ENCODE measurements at places on chromosomes 1 and 21. TPM values are rescaled to one million over a fixed set of nuclear protein-coding genes. Genes with fewer than 3 reads are reported as not detected.

DNA sequence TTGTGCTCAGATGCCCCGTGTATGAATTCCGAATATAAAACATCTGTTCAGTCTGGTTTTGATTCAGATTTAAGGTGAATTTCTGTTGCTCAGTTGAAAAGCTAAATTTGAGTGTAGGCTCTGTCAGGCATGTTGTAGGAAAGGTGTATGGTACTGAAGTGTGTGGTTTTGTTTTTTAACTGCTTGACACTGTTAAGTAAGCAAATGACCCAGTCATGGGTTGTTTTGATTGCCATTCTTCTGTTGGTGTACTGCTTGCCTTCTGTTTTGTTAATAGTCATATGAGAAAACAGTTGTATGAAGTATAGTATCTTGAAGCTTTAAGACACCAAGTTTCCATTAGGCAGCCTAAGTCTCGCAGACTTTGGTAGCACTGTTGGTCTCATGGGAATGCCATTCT, 10.0 kb downstream of the MRPS6 start:
- no peaks in the 10 kb centered on the region for H3K27me3 ChIP-seq
- DNase-seq, result no peak
- no peak overlapping the region for H3K4me3 ChIP-seq
- H3K36me3 ChIP-seq, result peaks cover 45% of the 10 kb centered on the region
- no peak overlapping the region for H3K27ac ChIP-seq

GRCh38 chr1:53145942-53146708, 3.7 kb upstream of the SLC1A7 start:
- H3K4me3 ChIP-seq, result peak overlapping the region; percentile 25
- peak; percentile 99 for DNase-seq
- peak overlapping the region; percentile 98 for H3K27ac ChIP-seq
- H3K27me3 ChIP-seq, result no peaks in the 10 kb centered on the region
- H3K36me3 ChIP-seq, result no peaks in the 10 kb centered on the region
- H3K4me1 ChIP-seq, result peaks cover 41% of the 10 kb centered on the region

GRCh38 chr1:30852026-30852425, 56.5 kb downstream of the SDC3 start:
- H3K27ac ChIP-seq, result no peak overlapping the region
- no peaks in the 10 kb centered on the region for H3K27me3 ChIP-seq
- DNase-seq, result no peak
- H3K4me3 ChIP-seq, result no peak overlapping the region

- no peaks in the 10 kb centered on the region for H3K27me3 ChIP-seq
- H3K36me3 ChIP-seq, result no peaks in the 10 kb centered on the region
- peaks cover 1% of the 10 kb centered on the region for H3K4me1 ChIP-seq
- no peak overlapping the region for H3K27ac ChIP-seq
Measured at GRCh38 chr1:204337036-204337429, 22.7 kb downstream of the PLEKHA6 start.

DNA sequence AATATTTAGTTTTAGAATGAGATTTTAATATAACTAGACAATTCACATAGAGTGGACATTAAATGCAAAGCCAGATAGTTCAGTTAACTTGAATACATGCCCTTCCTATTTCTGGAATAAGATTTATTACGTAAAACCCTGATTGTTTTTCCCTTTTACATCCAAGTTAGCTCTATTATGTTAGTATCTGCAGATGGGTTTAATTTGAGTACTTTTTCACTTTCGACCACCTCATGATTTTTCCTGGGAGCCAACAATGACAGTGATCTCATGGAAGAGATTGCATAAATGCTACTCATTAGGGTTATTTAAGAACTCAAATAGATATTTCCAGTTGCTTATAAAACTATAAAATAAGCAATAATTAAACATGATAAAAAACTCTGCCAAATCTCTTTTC, 199.4 kb upstream of the PTGFR start:
- no peak for DNase-seq
- H3K27me3 ChIP-seq, result no peaks in the 10 kb centered on the region
- H3K27ac ChIP-seq, result no peak overlapping the region
- H3K4me3 ChIP-seq, result no peak overlapping the region
- H3K4me1 ChIP-seq, result peaks cover 9% of the 10 kb centered on the region
- H3K36me3 ChIP-seq, result no peaks in the 10 kb centered on the region

DNA sequence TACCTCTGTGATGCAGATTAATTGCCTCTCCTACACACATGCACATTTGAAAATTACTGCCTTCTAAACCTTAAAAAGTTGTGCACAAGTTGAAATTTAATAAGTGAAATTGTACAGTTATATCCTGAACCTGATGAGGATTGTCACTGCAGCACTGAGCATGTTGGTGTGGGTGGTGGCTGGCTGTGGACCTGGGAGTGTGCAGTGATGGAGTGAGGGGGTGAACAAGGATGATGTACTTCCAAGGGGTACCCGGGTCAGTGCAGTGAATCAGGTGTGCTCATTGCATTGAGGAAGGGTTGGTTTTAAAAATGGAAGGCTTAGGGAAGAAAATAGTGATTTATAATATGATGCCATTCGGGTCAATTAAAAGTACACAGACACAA, 24.1 kb downstream of the DIP2A start:
- peaks cover 4% of the 10 kb centered on the region for H3K36me3 ChIP-seq
- no peak overlapping the region for H3K27ac ChIP-seq
- H3K4me3 ChIP-seq, result no peak overlapping the region
- H3K27me3 ChIP-seq, result no peaks in the 10 kb centered on the region
- H3K4me1 ChIP-seq, result no peaks in the 10 kb centered on the region

GRCh38 chr1:46481961-46482360, 7.7 kb upstream of the DMBX1 start:
- H3K4me3 ChIP-seq, result no peak overlapping the region
- peaks cover 6% of the 10 kb centered on the region for H3K4me1 ChIP-seq
- no peaks in the 10 kb centered on the region for H3K36me3 ChIP-seq
- no peak overlapping the region for H3K27ac ChIP-seq

DNA sequence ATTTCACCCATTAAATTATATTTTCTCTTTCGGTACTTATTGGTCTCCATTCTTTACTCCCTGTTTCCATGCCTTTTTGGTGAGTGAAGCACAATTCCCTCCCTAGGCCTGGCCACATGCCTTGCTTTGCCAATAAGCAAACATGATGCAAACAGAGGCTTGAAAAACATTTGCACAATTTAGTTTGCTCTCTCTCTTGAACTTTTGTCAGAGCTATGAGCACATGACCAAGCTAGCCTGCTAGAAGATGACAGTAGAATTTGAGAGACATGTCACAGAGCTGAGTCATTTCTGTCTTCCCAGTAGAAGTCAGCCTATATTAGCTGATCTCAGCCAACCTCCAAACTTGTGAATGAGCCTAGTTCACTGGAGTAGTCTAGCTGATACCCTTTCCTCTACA, 24.6 kb downstream of the ANGPTL3 start:
- no peaks in the 10 kb centered on the region for H3K27me3 ChIP-seq
- peaks cover 7% of the 10 kb centered on the region for H3K4me1 ChIP-seq
- no peak overlapping the region for H3K4me3 ChIP-seq
- no peaks in the 10 kb centered on the region for H3K36me3 ChIP-seq

- no peaks in the 10 kb centered on the region for H3K36me3 ChIP-seq
- H3K4me3 ChIP-seq, result no peak overlapping the region
- 0 out of 2 replicates have a peak, but pooled peaks cover 8% of the 10 kb centered on the region for H3K4me1 ChIP-seq
- H3K27me3 ChIP-seq, result no peaks in the 10 kb centered on the region
Measured at GRCh38 chr1:168932539-168932938, 174.0 kb upstream of the ATP1B1 start.

GRCh38 chr1:212113706-212114105, 78.2 kb downstream of the DTL start:
- H3K36me3 ChIP-seq, result peaks cover 3% of the 10 kb centered on the region
- no peak overlapping the region for H3K4me3 ChIP-seq
- no peak overlapping the region for H3K27ac ChIP-seq
- no peak for DNase-seq

DNA sequence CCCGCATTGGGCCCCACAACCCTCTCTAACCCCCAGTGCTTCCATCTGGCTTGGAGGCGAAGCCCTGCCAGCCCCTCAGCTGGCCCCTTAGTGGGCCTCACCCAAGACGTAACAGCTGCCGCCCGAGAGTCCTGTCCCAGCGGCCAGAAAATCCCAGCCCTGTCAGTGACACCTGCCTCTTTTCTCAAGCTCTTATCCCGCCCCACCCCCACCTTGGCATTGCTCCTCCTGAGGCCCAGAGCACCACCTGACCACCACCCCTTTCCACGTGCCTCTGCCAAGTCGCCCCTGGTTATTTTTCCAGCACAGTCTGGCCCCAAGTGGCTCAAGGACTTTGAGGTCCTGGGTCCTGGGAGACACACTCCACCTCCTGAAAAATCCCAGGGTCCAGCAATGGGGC, 5.9 kb upstream of the CTRC start:
- no peaks in the 10 kb centered on the region for H3K27me3 ChIP-seq
- H3K4me1 ChIP-seq, result peaks cover 23% of the 10 kb centered on the region
- H3K27ac ChIP-seq, result peak overlapping the region; percentile 62
- H3K4me3 ChIP-seq, result no peak overlapping the region
- DNase-seq, result no peak

- H3K27me3 ChIP-seq, result no peaks in the 10 kb centered on the region
- H3K4me3 ChIP-seq, result no peak overlapping the region
- H3K36me3 ChIP-seq, result peaks cover 95% of the 10 kb centered on the region
- no peak overlapping the region for H3K27ac ChIP-seq
- no peak for DNase-seq
Measured at GRCh38 chr1:204545881-204546280, 29.7 kb downstream of the MDM4 start.

DNA sequence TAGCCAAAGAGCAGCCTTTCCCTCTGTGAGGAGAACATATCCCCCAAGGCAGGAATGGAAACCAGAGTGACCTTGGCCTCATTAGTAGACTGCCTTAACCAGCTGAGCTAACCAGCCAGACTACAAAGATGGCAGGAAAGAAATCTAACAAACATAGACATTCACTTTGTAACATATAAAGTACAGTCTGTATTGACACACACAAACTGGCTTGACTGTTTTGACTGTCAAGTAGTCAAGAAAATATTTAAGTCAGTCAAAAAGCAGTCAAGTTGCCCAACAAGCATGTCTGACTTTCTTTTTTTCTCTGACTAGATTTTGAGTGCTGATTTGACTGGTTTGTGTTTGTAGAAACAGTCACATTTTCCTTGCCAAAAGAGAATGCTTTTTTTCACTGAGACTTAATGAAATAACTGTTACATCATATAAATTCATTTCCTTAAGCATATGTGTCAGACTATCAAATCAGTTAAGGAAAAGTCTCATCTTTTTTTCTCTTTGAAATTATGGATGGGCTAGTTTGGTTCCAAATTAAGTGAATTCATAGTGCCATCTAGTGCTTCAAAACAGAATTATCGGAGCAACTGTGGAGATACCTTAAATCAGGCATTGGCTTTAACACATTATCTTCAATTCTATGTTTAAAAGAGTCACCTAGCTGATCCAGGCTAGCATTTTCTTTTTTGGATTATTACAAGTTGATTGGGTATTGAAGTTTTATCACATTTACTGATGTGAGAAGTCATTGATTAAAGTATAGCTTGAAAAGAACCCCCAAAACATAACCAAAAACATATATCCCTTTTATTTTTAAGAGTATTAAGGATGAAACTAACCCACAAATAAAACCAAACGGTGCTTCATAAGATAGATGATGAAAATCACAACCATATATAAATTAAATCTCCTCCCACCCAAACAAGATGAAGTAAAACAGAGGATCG, 75.0 kb downstream of the ATP6V1G3 start:
- H3K4me1 ChIP-seq, result peaks cover 29% of the 10 kb centered on the region
- no peaks in the 10 kb centered on the region for H3K36me3 ChIP-seq
- peak; percentile 74 for DNase-seq
- H3K4me3 ChIP-seq, result no peak overlapping the region
- no peaks in the 10 kb centered on the region for H3K27me3 ChIP-seq

DNA sequence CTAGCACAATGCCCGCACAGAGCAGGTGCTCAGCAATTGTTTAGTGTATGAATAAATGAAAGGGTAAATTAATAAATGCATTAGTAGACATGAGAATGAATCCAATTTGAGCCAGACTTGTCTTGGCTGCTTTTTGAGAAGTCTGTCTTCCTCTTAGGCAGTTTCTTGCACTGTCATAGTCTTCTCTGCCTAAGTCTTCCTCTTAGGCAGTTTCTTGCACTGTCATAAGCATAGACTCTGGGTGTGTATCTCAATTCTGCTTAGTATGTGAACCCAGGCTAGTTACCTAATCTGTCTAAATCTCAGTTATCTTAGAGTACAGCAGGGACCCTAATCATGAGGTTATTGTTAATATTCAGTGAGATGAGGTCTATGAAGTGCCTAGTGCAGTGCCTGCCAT, 27.2 kb downstream of the NHLH2 start:
- no peak overlapping the region for H3K27ac ChIP-seq
- no peak for DNase-seq
- H3K27me3 ChIP-seq, result no peaks in the 10 kb centered on the region
- H3K36me3 ChIP-seq, result no peaks in the 10 kb centered on the region

DNA sequence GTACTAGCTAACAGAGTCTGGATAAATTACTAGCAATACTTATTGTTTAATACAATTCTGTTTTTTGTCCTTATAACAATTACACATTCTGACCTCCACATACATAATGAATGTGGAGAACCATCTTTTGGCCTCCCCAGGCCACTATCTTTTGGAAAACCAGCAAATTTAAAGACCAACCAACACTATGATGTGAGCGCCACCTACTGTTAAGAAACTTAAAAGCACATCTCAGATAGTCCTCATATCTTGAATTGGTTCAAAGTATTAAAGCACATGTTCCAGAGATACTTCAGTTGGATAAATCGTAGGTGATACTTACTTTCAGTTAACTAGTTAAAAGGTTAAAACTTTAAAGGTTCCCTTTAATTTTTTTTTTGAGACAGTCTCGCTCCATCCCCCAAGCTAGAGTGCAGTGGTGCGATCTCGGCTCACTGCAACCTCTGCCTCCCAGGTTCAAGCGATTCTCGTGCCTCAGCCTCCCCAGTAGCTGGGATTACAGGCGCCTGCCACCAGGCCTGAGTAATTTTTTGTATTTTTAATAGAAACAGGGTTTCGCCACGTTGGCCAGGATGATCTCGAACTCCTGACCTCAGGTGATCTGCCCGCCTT, 29.3 kb upstream of the USP1 start:
- H3K4me3 ChIP-seq, result no peak overlapping the region
- H3K36me3 ChIP-seq, result no peaks in the 10 kb centered on the region
- no peak overlapping the region for H3K27ac ChIP-seq
- peak; percentile 78 for DNase-seq
- H3K4me1 ChIP-seq, result no peaks in the 10 kb centered on the region

DNA sequence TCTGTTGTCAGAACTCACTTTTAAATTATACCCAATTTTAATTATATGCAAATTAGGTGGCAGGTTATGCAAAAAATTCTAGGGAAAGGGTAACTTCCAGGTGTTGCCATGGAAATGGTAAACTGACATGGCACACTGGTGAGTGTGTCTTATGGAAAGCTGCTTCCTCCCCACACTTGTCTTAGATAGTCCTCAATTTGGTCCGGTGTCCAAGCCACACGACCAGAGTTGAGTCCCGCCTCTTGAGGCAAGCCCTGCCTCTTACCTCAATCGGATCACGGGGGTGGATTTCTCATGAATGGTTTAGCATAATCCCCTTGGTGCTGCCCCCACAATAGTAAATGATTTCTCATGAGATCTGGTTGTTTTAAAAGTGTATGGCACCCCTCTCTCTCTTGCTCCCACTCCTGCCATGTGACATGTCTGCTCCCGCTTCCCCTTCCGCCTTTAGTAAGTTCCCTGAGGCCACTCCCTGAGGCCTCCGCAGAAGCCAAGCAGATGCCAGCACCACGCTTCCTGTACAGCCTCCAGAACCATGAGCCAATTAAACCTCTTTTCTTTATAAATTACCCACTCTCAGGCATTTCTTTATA, 74.9 kb downstream of the MATN1 start:
- DNase-seq, result no peak
- H3K27me3 ChIP-seq, result peaks cover 11% of the 10 kb centered on the region
- no peak overlapping the region for H3K27ac ChIP-seq
- no peaks in the 10 kb centered on the region for H3K36me3 ChIP-seq

A3GALT2 gene
- not detected for total RNA-seq

SIK1 gene
- total RNA-seq, result 107 TPM

SMCP gene
- total RNA-seq, result not detected

RHBG gene
- 0.26 TPM for total RNA-seq

UTP11 gene
- 48.1 TPM for total RNA-seq

TCEANC2 gene
- total RNA-seq, result 7.7 TPM
